CD4-positive, alpha-beta T cell treated with Interleukin-21 for 1 hour (primary cell): ENCODE measurements at places on chromosomes 2 and 18.

GRCh38 chr18:47979611-47980200 is 49.2 kb upstream of the SMAD2 start:
- no peak for DNase-seq

DNA sequence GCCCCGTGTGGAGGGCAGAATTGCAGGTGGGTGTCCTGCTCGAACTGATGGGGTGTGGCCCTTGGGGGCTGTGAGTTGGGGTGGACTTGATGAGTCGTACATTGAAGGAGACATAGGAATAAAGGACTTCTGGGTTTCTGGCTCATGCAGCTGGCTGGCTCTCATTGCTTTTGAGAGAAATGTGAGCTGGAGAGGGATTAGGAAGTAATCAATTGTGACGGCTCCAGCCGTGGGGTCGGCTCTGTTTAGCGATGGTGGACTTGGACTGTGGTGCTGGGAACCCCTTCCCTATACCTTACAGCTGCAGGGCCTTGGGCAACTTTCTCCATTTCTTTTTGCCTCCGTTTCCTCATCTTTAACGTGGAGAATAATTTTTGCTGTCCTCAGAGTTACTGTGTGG is 9.2 kb downstream of the IMPA2 start:
- no peak for DNase-seq

GRCh38 chr2:85601771-85602475 is 575 bp downstream of the TMEM150A start:
- no peak for DNase-seq

GRCh38 chr2:165467921-165468320 is 1.6 kb upstream of the CSRNP3 start:
- DNase-seq: no peak

- peak; percentile 55 for DNase-seq
Measured at GRCh38 chr18:13217466-13217961, 1.0 kb upstream of the LDLRAD4 start.

DNA sequence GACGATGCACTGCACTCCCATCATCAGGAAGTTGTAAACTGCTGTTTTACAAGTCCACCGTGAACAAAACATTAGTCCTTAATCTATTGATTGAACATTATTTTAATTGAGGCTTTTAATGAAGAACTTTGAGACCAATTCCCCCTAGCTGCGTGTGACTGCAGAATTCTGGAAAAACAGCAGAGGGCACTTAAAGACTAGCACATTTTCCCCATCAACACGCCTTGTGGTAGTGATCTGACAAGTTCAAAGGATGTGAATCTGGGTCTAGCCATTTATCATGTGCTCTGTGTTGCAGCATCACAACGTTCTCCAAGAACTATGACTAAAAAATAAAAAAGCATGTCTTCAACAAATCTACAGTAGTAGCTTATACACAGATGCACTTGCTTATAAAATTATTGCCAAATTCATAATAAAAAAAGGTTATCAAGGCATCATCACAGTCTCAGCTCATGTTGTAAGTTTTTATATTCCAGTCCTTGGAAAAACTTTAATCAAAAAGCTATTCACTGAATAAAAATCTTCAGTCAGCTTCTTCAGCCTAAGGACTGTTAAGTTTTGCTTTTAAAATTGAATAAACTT is 35.8 kb downstream of the SKOR2 start:
- DNase-seq: peak; percentile 19

DNA sequence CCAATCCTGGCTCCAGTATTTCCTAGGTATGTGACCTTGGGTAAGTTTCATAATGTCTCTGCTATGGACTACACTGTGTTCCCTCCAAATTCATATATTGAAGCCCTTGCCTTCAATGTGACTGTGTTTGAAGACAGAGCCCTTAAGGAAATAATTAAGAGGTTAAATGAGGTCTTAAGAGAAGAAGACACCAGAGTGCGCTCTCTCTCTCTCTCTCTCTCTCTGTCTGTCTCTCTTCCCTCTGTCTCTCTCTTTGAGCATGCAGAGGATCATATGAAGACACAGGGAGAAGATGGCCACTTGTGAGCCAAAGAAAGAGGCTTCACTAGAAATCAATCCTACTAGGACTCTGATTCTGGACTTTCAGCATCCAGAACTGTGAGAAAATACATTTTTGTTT is 52.2 kb downstream of the NXPH2 start:
- no peak for DNase-seq

DNA sequence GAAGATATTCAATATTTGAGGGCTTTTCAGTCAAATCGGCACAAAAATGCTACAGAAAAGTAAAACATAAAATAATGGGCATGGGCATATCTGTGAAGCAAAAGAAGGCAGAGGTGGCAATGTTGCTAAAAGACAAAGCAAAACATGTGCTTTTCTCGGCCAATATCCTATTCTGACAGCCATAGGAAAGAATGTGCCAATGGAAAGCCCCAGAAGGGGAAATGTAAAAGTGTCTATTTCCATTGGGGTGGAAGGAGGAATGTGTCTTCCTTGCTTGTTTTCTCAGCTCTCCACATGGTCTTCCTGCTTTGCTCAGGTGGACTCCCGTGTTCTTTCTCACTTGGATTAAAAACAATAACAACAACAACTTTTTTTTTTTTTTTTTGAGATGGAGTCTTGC is 13.7 kb upstream of the PER2 start:
- DNase-seq: no peak

DNA sequence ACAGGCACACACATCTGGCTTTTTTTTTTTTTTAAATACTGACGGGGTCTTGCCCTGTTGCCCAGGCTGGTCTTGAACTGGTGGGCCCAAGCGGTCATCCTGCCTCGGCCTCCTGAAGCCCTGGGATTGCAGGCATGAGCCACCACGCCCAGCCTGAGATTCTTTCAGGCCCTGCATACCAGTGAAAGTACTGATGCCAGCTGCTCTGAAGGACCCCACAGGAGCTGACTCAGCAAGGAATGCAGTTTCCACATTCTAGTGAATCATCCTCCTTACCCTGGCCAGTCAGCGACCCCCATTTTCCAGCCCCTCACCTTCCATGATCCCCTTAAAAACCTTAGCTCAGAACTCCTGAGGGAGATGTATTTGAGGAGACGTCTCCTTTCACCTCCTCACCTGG is 5.8 kb upstream of the DTYMK start:
- DNase-seq: no peak

- no peak for DNase-seq
Measured at GRCh38 chr2:105804266-105804665, 59.6 kb downstream of the NCK2 start.

DNA sequence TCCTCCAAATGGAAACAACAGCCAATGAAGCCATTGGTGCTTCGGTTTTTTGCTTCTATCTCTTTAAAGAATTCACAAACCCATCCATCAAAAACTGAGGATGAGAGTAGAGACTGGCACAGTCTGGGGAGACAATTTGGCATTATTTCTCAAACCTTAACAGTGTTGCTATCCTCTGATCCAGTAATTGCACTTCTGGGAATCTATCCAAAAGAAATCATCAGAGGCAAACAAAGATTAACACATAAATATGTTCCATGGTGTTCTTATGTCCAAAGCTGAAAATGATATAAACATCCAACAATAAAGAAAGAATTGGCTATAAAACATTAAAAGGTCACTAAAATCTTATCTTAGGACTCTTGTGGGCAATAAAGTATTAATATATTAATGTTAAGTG is 35.1 kb downstream of the REEP1 start:
- DNase-seq: no peak

- DNase-seq: no peak
Measured at GRCh38 chr2:73215254-73215653, 1.2 kb downstream of the SMYD5 start.

- DNase-seq: no peak
Measured at GRCh38 chr2:129428086-129428660, 551.3 kb upstream of the RAB6C start.

DNA sequence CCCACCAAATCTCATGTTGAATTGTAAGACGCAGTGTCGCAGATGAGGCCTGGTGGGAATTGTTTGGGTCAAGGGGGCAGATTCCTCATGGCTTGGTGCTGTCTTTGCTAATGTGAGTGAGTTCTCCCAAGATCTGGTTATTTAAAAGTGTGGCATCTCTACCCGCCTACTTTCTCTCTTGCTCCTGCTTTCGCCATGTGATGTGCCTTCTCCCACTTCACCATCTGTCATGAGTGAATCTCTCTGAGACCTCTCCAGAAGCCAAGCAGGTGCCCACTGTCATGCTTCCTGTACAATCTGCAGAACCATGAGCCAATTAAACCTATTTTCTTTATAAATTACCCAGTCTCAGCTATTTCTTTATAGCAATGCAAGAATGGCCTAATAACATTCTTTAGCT is 246.6 kb upstream of the CDH20 start:
- DNase-seq: no peak

GRCh38 chr2:8486141-8486540 is 195.7 kb upstream of the ID2 start:
- DNase-seq: peak; percentile 36

GRCh38 chr2:69979902-69980807 is 18.7 kb upstream of the ASPRV1 start:
- no peak for DNase-seq

DNA sequence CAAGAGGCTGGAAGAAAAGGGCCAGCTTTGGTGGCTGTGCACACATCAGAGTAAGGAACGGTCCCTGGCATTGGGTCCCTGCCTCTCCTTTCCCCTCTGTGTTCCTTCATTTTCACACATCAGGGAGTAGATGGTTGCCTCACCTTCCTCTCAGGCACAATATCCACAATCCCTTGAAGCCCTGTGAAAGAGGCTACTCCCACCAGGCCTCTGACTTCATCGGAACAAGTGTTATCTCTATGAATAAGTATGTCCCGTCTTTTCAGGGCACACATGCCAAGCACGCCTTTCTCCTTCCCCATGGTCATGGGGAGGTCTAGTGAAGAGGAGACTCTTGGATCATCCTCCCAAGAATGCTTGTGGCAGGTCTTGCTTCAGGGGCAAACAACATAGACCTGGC is 61.2 kb upstream of the LMAN1 start:
- DNase-seq: no peak

- no peak for DNase-seq
Measured at GRCh38 chr18:70151614-70152013, 53.9 kb downstream of the RTTN start.

- no peak for DNase-seq
Measured at GRCh38 chr2:11687736-11688135, 17.7 kb upstream of the NTSR2 start.

GRCh38 chr18:11005528-11005927 is 143.8 kb downstream of the PIEZO2 start:
- no peak for DNase-seq

GRCh38 chr2:138293045-138293444 is 208.5 kb upstream of the SPOPL start:
- DNase-seq: no peak

GRCh38 chr2:28185891-28186290 is 206.8 kb upstream of the FOSL2 start:
- no peak for DNase-seq

GRCh38 chr2:220270481-220271070 is 643.1 kb downstream of the SLC4A3 start:
- no peak for DNase-seq

GRCh38 chr2:122033778-122034177 is 278.3 kb downstream of the TSN start:
- DNase-seq: no peak

DNA sequence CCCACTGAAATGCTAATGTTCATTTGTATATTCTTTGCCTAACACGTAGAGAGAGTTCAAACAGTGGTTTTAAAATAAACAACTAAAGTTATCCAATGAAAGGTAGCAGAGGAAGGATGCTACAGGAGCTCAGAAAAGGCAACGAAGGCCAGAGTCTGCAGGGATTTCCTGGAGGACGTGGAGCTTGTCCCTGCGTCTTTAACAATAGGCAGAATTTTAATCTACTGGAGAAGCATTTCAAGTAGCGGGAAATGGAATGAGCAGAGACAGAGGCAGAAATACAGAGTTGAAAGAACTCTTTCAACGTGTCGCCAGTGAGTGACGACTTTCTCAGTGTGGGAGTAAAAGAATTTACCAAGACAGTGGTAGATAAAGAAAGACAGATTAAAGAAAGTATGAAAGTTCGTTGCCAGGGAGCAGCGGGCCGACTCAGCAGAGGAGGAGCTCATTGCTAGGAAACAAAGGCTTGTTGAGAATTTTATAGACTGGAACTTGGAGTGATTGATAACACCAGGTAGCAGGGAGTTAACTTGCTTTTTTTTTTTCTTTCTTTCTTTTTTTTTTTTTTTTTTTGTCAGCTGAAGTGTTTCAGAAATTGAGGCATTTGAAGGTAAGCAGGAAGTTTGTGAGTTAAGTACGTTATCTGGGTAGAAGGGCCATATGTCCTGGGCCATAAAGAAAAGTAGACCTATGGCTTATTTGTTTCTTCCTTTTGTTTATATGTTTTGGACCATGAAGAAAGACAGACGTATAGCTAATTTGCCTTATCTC is 625 bp upstream of the NBAS start:
- DNase-seq: peak; percentile 27

- no peak for DNase-seq
Measured at GRCh38 chr2:121532347-121532766, 1.7 kb downstream of the RNU4ATAC start.

DNA sequence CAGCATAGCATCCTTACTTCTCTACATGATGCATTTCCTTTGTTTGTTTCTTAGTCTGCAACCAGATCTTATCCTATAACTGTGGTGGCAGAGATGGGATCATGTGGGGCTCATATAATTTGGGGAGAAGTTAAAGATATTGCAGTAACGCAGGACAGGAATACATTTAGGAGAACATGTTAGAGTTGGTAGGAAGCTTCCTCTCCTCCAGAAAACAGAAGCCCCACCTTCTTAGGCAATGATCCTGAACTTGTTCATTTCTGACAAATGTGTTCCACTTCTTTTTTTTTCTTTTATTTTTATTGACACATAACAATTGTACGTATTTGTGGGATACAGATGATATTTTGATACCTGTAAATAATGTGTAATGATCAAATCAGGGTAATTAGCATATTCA is 99.9 kb downstream of the VSNL1 start:
- no peak for DNase-seq

DNA sequence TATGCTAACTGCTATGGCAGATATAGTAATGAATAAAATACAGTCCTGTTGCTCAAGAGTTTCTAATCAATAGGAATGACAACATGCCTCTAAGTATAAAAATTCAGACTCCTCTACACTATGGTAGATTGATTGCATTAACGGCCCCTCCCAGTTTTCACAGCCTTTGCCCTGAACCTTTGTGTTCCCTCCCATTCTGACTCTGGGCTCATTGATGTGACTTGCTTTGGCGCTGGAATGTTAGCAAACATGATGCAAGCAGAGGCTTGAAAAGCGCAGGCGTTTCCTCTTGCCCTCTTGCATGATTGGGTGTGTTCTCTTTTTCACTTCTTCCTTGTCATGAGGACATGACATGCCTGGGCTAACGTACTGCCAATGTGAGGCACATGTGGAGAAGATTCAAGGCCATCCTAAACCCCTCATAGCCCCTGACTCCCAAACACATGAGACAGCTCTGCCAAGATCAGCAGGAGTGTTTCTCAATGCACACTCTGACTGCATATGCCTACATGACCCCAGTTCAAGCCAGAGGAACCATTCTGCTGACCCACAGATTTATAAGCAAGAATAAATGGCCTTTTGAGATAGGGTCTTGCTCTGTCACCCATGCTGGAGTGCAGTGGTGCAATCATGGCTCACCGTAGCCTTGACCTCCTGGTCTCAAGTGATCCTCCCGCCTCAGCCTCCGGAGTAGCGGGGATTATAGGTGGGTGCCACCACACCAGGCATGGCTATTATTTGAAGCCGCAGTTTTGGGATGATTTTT is 49.7 kb upstream of the CD28 start:
- DNase-seq: peak; percentile 14
